ENCODE measurements at places on chromosomes 6 and 20.

DNA sequence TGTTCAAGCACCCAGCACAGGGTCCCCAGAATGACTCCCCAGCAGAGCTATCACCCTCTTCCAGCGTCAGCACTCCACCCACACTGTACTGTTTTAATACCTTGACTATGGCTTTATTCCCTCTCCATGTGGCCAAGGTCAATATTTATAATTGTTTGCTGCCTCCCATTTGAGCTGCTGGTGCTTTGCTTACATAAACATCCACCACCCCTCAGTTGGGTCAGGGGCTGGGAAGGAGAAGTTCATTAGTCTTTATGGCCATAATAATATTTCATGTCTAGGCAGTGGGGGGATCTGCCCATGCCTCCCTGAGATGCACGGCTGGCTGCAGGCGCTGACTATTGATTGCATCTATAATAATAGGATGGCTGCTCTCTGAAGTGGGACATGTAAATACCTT, 41.8 kb upstream of the SAYSD1 start:
- no peak for DNase-seq

- DNase-seq: no peak
Observed at GRCh38 chr6:41976794-41977484, 35.3 kb upstream of the CCND3 start.

DNA sequence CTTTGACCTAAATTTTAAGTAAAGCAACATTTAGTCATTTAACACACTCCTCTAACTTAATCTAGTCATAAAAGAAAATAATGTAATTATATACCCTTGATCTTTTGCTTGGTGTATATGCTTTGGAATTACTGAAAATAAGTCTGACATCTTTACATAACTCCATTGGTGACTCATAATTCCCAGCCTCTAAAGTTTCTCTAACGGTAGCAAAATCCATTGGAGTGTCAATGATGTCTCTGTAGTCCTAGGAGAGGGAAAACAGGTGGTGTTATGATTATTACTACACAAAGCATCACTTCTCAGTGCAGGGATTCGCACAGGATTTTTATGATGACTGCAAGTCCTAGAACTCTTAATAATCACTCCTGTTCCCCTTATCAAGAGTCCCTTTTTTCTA, 80.2 kb downstream of the IRAK1BP1 start:
- no peak for DNase-seq

- DNase-seq: no peak
Observed at GRCh38 chr6:6694825-6695624, 106.5 kb downstream of the LY86 start.

DNA sequence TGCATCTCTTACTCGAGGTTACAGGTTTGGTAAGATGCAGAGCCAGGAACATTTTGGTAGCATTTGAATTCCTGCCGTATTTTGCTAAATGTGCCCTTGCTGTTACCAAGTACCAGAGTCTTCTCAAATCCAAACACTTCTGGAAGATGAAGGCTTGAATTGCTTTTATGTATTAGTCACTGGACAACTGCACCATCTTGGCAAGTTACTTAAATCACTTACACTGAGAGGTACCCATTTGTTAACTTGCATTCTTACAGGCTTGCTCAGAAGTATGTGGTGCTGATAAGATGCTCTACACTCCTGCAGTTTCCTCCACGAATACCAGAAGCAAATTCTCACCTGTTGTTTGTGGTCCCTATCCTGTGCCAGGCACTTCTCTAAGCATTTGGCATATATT, 12.7 kb downstream of the IL22RA2 start:
- no peak for DNase-seq

GRCh38 chr6:168576388-168576787, 135.4 kb downstream of the SMOC2 start:
- no peak for DNase-seq

GRCh38 chr20:52084727-52085126, 106.9 kb downstream of the ZFP64 start:
- DNase-seq: no peak

DNA sequence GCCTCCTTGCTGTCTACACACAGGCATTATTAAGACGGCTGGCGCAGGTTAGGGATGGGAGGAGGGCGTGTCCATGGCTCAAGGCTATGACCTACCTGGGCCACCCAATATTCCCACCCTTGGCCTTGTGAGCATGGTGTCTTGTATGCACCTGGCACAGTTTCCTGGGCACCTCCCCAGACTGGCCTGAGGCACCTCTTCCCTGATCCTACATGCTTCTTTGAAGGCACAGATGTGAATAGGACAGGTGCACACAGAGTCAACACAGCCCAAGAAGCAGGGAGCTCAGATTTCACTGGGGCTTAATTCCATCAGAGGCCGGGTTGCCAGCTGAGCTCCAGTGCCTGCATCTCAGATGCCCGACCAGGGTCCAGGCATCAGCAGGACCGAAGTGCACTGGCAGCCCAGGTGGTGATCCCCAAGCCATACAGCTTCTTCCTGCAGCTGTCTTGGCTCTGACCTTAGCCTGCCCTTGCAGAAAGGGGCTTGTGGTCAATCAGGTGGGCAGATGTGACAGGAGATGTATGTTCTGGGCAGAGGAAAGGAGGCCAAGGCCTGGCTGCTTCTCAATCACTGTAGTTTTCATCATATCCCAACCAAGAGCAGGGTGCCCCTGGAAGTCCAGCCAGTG, 287.7 kb downstream of the CLIC5 start:
- DNase-seq: no peak

DNA sequence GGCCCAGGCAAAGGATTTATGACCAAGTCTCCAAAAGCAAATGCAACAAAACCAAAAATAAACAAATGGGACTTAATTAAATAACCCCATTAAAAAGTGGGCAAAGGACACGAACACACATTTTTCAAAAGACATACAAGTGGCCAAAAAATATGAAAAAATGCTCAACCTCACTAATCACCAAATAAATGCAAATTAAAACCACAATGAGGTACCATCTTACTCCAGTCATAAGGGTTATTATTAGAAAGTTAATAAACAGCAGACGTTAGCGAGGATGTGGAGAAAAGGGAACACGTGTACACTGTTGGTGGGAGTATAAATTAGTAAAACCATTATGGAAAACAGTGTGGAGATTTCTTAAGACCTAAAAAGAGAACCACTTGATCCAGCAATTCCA, 71.1 kb downstream of the CEP162 start:
- no peak for DNase-seq

- no peak for DNase-seq
Observed at GRCh38 chr6:54252916-54253315, 55.3 kb upstream of the TINAG start.

DNA sequence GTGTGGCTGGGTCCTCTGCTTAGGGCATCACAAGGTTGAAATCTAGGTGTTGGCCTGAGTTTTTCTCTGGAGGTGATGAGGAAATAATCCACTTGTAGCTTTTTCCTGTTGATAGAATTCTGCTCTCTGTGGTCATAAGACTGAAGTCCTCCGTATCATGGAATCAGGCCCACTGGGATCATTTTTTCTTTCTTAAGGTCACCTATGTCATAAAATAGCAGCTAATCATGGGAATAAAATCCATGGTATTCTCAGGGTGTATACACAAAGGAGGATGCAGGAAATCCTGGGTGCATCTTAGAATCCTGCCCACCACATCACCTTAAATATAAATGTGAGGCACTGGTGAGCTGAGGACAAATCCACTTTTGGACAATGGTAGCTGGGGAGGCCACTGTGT, 72.7 kb downstream of the PRDM1 start:
- DNase-seq: no peak

GRCh38 chr6:139533573-139534471, 159.4 kb upstream of the CITED2 start:
- DNase-seq: no peak

- DNase-seq: no peak
Observed at GRCh38 chr6:41566961-41567360, 20.8 kb downstream of the FOXP4 start.

- no peak for DNase-seq
Observed at GRCh38 chr20:38165966-38166702, 1.1 kb upstream of the TGM2 start.

- no peak for DNase-seq
Observed at GRCh38 chr20:58547623-58548475, 32.6 kb upstream of the APCDD1L start.

GRCh38 chr20:19934792-19935491, 82.2 kb upstream of the NAA20 start:
- peak; percentile 77 for DNase-seq

DNA sequence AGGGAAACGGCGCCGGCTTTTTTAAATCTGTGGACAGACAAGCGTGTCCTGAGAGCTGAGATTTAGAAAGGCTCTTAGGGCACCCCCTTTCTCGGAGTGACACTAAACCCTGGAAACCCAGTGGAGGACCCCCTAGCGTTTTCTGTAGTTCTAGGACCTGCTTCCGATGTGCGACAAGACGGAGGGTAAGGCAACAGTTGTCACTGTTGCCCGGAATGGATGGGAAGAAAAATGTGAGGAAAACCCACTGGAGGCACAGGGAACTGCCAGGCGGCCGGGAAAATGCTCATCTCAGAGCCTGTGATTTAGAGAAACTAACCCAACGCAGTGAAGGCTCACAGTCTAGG, 551 bp upstream of the ATP5F1E start:
- no peak for DNase-seq

GRCh38 chr20:49669601-49670189, 44.0 kb downstream of the B4GALT5 start:
- no peak for DNase-seq

DNA sequence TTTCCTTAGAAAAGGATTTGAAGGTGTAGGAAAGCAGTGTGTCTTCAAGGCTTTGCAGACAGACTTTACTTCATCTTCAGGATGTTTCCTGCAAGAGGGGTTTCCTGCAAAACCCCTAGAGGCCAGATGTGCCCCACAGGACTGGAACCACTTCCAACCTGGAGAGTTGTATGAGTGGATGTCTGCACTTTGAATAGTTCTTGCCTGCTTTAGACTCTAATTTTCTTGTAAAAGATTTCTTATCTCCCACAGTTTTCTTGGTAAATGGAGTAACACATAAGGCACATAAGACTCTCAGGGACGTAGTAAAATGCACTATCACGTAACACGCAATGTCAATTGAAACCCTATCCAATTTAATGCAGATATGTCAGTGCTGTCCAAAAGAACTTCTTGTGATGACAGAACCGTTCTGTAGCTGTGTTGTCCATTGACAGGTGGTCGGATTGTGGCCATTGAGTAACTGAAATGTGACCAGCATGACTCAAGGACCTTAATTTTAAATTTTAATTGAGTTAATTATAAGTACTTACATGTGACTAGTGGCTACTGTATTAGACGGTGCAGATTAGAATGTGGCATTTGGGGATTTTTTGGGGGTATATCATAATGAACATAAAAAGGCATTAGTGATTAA, 118.7 kb downstream of the JARID2 start:
- no peak for DNase-seq

DNA sequence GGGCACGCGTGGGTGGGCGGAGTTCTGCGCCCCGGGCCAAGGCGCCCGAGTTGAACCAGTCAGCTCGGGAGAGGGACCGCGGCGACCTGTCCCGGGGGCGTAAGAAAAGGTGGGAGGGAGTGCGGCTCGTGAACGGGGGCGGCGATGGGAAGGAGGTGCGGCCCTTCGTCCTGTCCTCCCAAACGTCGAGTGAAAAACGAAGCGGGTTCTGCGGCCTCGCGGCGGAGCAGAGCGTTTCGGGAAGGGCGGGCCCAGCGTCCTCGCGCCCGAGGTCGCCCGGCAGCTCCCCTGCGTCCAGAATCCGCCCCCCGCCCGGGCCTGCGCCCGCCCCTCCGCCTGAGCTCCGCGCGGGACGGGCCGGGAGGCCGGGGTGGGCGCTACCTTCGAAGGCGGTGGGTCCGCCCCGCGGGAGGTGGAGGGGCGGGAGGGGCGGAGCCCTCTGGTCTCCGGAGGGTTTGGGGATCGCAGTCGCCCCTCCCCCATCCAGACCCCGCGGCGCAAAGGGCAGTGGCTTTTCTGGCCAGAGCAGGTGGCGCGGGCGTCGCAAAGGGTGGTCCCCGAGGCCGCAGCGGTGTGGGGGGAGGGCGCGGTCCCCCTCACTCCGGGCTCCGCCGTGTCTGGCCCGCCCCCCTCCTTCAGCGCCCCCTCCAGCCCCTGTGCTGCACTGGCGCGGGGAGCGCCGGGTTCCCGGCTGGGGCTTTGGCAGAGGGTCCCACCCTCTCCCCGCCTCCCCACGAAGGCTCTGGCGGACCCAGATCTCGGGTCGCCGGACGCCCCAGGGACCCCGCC, 838 bp downstream of the STMN3 start:
- peak; percentile 49 for DNase-seq

- DNase-seq: no peak
Observed at GRCh38 chr6:31038559-31038958, 28.3 kb downstream of the MUC22 start.

DNA sequence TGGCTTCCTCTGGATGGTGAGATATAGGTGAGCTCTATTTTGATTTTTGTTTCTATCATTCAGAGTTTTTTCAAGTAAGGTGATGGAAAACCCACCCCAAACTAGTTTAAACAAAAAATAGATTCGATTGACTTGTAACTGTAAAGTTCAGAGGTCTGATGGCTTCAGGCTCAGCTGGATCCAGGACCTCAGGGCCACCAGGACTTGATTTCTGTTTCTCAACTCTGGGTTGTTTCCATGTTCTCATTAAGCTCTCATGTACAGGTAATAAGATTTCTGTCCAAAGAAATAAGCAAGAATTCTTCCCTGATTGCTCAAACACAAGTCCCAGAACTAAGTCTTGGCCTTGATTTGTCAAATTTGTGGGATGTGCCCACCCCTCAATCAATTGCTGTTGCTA, 67.0 kb downstream of the DLGAP4 start:
- DNase-seq: no peak

DNA sequence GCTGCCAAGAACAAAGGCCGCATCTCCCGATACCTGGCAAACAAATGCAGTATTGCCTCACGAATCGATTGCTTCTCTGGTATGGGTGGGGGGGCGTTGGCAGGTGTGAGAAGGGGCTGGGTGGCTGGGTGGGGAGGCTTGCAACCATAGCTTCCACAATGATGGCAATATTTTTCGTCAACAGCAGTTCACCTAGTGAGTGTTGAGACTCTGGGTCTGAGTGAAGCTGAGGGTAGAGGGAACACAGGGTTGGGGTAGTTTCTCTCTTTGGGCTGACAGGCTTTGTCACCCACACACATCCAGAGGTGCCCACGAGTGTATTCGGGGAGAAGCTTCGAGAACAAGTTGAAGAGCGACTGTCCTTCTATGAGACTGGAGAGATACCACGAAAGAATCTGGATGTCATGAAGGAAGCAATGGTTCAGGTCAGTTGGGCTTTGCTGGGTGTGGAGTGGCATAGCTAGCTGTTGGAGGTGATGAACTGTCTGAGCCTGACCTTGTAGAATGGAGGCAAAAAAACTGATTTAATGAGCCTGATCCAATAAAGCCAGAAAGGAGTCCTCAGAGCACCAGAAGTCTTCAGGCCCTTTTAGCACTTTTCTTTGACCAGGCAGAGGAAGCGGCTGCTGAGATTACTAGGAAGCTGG, 4.2 kb downstream of the NOP56 start:
- DNase-seq: no peak
